ENCODE measurements at places on chromosomes 6 and 20.

- DNase-seq, result no peak
Measured at GRCh38 chr20:15711177-15711576, 862.1 kb downstream of the KIF16B start.

DNA sequence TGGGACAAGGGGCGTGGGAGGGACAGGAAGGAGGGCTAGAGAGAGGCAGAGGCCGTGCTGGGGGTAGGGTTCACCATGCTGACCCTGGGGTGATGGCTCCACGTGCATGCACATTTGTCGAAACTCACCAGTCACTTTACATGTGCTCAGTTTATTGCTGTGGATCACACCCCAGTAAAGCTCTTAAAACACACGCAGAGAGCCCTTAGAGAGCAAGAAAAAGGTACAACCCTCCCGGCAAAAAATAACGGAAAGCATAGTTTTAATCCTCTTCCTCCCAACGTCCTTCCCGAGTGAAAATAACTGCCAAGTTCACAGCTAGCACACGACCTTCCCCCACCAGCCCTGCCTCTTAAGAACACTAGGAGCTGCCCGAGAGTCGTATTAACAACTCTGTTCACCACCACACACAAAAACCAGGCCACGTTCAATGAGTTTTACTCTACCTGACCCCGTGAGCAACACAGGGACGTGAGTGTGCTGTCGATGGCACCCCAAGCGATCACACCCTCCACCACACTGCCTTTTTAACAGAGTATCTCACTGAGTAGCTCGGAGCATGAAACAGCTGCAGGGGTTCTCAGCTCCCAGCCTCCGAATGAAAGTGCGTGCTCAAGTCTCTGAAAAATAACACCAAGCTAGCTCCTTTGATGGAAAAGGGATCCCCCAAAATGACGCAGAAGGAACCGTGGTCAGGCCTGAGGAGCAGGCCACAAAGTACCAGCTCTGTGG lies 39.7 kb downstream of the TAF4 start:
- DNase-seq, result no peak

DNA sequence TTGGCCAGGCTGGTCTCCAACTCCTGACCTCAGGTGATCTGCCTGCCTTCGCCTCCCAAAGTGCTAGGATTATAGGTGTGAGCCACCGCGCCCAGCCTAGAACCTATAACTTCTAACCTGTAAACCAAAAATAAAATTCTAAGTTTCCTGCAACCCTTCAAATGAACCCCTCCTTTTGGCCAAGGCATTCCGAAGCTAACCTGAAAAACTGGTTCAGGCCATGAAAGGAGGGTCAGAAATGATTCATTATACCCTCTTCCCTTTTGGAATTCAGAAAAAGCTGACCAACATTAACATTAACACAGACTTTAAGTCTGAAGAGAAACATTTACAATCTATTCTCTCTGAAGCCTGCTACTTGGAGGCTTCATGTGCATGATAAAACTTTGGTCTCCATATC lies 165.1 kb downstream of the TINAG start:
- no peak for DNase-seq

GRCh38 chr20:13922241-13922640 lies 68.2 kb downstream of the SEL1L2 start:
- DNase-seq, result no peak

- no peak for DNase-seq
Measured at GRCh38 chr20:54025251-54025771, 45.1 kb downstream of the BCAS1 start.

DNA sequence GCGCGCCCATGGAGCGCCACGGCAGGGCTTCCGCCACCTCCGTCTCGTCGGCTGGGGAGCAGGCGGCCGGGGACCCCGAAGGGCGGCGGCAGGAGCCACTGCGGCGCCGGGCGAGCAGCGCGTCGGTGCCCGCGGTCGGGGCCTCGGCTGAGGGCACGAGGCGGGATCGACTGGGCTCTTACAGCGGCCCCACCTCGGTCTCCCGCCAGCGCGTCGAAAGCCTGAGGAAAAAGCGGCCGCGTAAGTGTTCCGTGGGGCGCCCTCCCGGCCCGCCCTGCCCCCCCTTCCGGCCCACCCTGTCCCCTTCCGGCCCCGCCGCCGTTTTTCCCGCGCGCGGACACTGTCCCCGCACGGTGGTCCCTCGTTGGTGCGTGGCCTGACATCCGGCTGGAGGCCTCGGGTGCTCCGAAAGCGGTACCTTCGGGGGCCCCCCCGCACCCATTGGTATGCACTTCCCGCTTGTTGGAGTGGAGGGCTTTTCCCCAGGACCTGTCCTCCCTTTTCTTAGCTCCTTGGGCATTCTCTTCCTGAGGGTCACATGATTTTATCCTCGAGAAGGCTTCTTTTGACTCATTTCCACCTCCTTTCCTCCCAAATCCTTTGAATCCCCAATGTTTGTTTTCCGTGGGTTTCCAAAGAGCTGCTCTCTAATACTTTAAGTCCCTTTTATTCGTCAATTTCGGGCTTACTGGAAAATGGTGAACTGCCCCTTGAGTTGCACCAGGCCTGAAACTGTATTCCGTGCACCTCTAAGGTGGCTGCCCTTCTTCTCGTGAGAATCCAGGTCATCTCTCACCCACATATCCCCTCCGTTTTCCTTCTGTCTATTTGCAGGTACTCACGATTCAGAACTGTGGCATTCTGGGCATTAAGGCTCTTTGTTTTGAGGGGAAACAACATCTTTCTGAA lies 556 bp downstream of the PANK2 start:
- peak; percentile 39 for DNase-seq

DNA sequence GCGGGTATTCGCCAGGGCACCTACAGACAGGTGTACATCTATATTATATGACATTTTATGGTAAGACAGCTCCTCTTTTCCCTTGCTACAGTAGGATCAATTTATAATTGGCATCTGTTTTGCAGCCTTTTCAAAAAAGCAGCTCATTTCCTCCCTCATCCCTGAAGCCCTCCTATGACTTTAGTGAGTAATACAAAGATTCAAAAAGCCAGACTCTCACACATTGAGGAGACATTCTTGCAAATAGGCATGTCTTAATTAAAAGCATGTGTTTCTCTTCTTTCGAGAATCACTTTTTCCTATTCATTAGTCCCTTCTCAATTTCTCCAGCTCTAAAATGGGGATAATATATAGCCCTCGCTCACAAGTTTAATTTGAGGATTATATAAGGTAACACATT lies 283.4 kb downstream of the TBC1D7 start:
- no peak for DNase-seq

- no peak for DNase-seq
Measured at GRCh38 chr20:59356662-59357165, 56.3 kb downstream of the EDN3 start.

DNA sequence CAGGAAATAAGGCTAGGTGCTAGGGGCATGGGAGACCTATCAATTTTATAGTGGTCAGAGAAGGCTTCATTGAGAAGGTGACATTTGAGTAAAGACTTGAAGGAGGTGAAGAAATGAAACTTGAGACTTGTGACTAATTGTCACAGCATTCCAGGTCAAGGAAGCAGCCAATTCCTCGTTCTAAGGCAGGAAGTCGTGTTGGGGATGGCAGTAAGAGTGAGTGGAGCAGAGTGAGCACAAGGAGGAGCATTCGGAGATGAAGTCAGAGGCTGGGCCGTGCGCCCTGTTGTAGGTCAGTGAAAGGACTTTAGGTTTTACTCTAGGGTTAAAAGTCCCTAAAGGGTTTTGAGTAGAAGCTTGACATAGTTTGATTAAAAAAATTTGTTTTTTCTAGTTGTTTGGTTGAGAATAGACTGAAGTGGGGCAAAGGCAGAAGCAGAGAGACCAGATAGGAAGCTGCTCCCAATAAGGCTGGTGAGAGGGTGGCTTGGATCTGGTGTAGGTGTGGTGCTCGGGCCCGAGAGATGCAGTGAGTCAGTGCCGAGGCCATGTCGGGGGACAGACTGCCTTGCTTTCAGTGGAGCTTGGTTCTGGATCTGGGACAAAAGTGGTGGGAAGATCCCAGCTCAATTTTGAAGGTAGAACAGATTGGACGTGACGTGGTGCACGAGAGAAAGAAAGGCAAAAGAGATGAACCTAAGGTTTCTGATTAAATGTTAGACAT lies 2.6 kb upstream of the RSPH3 start:
- no peak for DNase-seq

- no peak for DNase-seq
Measured at GRCh38 chr20:16209951-16210361, 363.3 kb downstream of the KIF16B start.

- no peak for DNase-seq
Measured at GRCh38 chr6:160139420-160139851, 17.8 kb downstream of the SLC22A1 start.

Data from SHP77 (cell line).